ENCODE measurements at places on chromosomes 11 and 22. TPM values are rescaled to one million over a fixed set of nuclear protein-coding genes. Genes with fewer than 3 reads are reported as not detected.
A peak's percentile ranks its signal among the peaks of the same experiment; 100 is the strongest.

- H3K27me3 ChIP-seq = no peaks in the 10 kb centered on the region
- DNase-seq = no peak
- H3K4me3 ChIP-seq = no peak overlapping the region
- H3K27ac ChIP-seq = no peak overlapping the region
Observed at GRCh38 chr22:25357606-25358420, 138.4 kb downstream of the CRYBB2 start.

GRCh38 chr11:12215181-12215593 lies 104.8 kb downstream of the MICAL2 start:
- H3K27me3 ChIP-seq = no peaks in the 10 kb centered on the region
- no peak overlapping the region for H3K27ac ChIP-seq
- no peak for DNase-seq
- H3K4me3 ChIP-seq = no peak overlapping the region
- peaks cover 56% of the 10 kb centered on the region for H3K36me3 ChIP-seq

DNA sequence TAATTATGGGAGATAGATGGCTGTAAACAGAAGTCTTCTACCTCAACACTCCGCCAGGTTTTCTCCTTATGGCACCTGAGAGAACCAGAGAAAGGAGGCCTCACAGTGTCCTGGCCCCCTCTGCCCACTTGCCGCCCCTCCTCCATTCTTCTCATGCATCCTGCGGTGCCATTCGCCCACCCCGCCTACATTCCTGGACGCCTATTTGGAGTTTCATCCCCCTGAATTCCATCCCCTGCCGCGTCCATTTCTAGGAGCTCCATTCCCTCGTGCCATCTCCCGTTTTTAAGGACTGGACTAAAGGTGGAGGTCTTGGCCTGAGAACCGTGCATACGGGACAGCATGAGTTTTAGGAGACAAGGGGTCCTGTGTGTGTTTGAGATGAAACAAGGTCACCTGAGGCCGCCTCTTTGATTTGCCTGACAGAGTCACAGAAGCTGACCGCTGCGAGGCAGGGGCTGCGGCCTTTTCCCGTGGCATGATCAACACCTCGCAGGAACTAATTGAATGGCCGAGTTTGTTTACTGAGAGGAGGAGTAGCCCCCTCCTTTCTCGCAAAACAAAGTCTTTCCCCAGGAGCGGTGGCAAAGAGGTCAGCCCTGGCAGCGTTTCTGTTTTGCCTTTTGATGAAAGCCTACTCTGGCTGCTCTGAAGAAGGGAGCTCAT lies 246.2 kb downstream of the ST3GAL4 start:
- H3K4me3 ChIP-seq = no peak overlapping the region
- H3K36me3 ChIP-seq = no peaks in the 10 kb centered on the region
- no peak overlapping the region for H3K27ac ChIP-seq
- H3K27me3 ChIP-seq = peaks cover 7% of the 10 kb centered on the region
- H3K4me1 ChIP-seq = no peaks in the 10 kb centered on the region

DNA sequence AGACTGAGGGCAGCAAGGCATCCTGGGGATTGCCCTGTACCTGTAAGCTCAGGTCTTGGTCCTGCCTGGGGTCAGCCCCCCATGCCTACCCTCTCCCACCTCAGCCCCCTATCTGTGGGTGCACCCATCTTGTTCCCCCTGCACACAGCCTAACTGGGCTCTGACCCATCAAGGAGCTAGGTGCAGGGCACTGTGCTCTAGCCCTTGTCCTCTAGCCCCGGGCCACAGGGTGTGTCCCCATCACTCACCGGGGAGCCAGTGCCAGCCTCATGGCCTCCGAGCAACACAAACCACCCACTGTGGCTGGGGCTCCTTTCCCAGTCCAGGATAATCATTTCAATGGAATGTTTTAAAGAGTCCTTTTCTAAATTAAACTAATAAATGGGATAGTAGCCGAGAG lies 293.9 kb upstream of the PLET1 start:
- H3K36me3 ChIP-seq = no peaks in the 10 kb centered on the region
- peaks cover 6% of the 10 kb centered on the region for H3K4me1 ChIP-seq
- H3K27ac ChIP-seq = no peak overlapping the region
- H3K4me3 ChIP-seq = no peak overlapping the region
- DNase-seq = no peak

GRCh38 chr11:27162237-27162636 lies 121.6 kb downstream of the BBOX1 start:
- H3K27me3 ChIP-seq = no peaks in the 10 kb centered on the region
- H3K36me3 ChIP-seq = no peaks in the 10 kb centered on the region
- H3K27ac ChIP-seq = no peak overlapping the region
- H3K4me3 ChIP-seq = no peak overlapping the region
- no peaks in the 10 kb centered on the region for H3K4me1 ChIP-seq

GRCh38 chr11:16630651-16631050 lies 107.8 kb upstream of the C11orf58 start:
- H3K27ac ChIP-seq = no peak overlapping the region
- H3K4me1 ChIP-seq = no peaks in the 10 kb centered on the region
- no peak overlapping the region for H3K4me3 ChIP-seq
- no peak for DNase-seq
- H3K36me3 ChIP-seq = no peaks in the 10 kb centered on the region
- H3K27me3 ChIP-seq = peaks cover under 1% of the 10 kb centered on the region

- no peak overlapping the region for H3K4me3 ChIP-seq
- H3K36me3 ChIP-seq = no peaks in the 10 kb centered on the region
- H3K27ac ChIP-seq = no peak overlapping the region
- H3K27me3 ChIP-seq = no peaks in the 10 kb centered on the region
- no peak for DNase-seq
Observed at GRCh38 chr22:44828193-44828592, 75.8 kb downstream of the ARHGAP8 start.

DNA sequence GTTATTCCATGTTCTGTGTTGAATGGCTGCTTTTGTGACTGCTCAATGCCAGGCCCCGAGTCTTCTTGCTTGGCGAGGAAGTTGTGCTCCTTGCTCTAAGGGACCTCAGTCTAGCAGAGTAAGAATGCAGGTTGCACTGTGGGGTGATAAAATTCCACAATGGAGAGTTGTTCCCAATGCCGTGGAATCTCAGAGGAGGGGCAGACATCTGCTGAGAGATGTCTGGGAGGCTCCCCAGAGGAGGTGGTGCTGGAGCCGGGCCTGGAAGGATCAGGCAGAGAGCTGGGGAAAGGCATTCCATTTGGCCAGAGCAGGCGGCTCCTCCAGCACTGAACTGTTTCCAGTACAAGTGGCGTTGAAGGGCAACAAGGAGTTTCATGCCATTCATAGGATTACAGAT lies 55.2 kb downstream of the ST3GAL4 start:
- H3K4me1 ChIP-seq = no peaks in the 10 kb centered on the region
- H3K27ac ChIP-seq = no peak overlapping the region
- H3K36me3 ChIP-seq = no peaks in the 10 kb centered on the region
- no peak for DNase-seq
- no peaks in the 10 kb centered on the region for H3K27me3 ChIP-seq
- H3K4me3 ChIP-seq = no peak overlapping the region

- no peak for DNase-seq
- H3K27me3 ChIP-seq = no peaks in the 10 kb centered on the region
- no peaks in the 10 kb centered on the region for H3K36me3 ChIP-seq
- peak overlapping the region; percentile 27 for H3K27ac ChIP-seq
Observed at GRCh38 chr11:123301013-123301591, 106.1 kb upstream of the CLMP start.

- H3K4me3 ChIP-seq = no peak overlapping the region
- H3K4me1 ChIP-seq = peaks cover 21% of the 10 kb centered on the region
- H3K27me3 ChIP-seq = peaks cover 4% of the 10 kb centered on the region
- no peak for DNase-seq
- H3K27ac ChIP-seq = no peak overlapping the region
Observed at GRCh38 chr22:20158391-20159036, 7.7 kb upstream of the CCDC188 start.

GRCh38 chr11:117020287-117020686 lies 77.9 kb downstream of the SIK3 start:
- H3K4me1 ChIP-seq = peaks cover 43% of the 10 kb centered on the region
- no peaks in the 10 kb centered on the region for H3K27me3 ChIP-seq
- no peak for DNase-seq
- H3K4me3 ChIP-seq = no peak overlapping the region
- H3K27ac ChIP-seq = no peak overlapping the region
- H3K36me3 ChIP-seq = peaks cover 3% of the 10 kb centered on the region

DNA sequence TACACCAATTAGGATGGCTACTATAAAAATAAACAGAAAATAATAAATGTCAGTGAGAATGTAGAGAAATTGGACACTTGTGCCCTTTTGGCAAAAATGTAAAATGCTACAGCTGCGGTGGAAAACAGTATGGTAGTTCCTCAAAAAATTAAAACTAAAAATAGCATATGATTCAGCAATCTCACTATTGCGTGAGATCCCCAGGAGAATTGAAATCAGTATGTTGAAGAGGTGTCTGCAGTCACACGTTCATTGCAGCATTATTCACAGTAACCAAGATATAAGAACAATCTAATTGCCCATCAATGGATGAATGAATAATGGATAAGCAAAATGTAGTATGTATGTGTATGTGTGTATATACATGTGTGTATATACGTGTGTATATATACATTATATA lies 6.8 kb downstream of the OR52N2 start:
- H3K27me3 ChIP-seq = no peaks in the 10 kb centered on the region
- no peaks in the 10 kb centered on the region for H3K36me3 ChIP-seq
- no peak for DNase-seq
- no peak overlapping the region for H3K27ac ChIP-seq

FOLH1 gene
- total RNA-seq = not detected

KRTAP5-9 gene
- not detected for total RNA-seq

MEI1 gene
- 81.0 TPM for total RNA-seq

DEUP1 gene
- total RNA-seq = not detected
